ENCODE measurements at places on chromosomes 11 and 22. TPM values are rescaled to one million over a fixed set of nuclear protein-coding genes. Genes with fewer than 3 reads are reported as not detected.
A peak's percentile ranks its signal among the peaks of the same experiment; 100 is the strongest.

GRCh38 chr11:128294001-128294670 lies 293.2 kb downstream of the ETS1 start:
- H3K4me3 ChIP-seq, result no peak overlapping the region
- no peak overlapping the region for H3K27ac ChIP-seq
- no peaks in the 10 kb centered on the region for H3K27me3 ChIP-seq
- no peak for DNase-seq

DNA sequence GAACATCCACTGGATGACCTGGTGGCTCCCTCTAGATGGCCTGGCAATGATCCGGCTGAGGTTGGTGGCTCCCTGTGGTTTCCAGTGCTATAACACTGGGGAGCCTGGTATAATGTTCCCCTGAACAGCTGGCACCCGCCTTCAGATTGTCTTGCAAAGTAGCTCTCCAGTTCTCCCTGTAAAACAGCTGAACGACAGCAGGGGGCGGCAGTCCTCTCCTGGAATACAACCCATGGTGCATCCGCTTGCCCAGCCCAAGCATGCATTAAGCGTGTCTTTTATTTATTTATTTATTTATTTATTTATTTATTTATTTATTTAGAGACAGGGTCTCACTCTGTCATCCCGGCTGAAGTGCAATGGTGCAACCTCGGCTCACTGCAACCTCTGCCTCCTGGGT lies 258.9 kb downstream of the BUD13 start:
- peaks cover 45% of the 10 kb centered on the region for H3K27me3 ChIP-seq
- DNase-seq, result no peak
- no peaks in the 10 kb centered on the region for H3K36me3 ChIP-seq
- H3K4me3 ChIP-seq, result no peak overlapping the region
- no peak overlapping the region for H3K27ac ChIP-seq
- no peaks in the 10 kb centered on the region for H3K4me1 ChIP-seq

Gene P4HA3
- 1.7 TPM for total RNA-seq

DNA sequence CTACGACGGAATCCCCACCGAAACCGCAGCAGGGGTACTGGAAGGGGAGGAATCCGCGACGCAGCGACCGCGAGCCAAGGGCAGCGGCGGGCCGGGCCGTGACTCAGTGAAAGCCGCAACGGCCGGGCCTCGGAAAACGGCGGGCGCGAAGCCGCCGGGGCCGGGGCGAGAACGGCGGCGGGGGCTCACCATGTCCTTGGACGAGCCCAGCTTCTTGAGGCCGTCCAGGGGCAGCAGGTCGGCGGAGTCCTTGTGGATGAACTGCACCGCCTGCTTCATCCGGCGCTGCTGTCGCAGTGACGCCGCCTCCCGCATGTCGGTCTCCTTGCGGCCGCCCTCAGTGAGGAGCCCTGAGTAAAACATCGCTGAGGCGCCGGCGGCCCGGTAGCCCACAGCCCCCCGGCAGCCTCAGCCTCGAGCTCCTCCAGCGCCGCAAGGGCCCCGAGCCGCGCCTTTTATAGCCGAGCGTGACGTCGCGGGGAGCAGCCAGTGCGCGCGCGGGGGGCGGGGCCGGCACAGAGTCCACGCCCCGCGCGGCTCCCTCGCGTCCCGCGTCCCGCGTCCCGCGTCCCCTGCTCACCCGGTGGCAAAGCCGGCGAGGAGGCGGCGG lies at the start of gene NRIP3:
NRIP3 (minus strand) TSS at position 429 of the 610 bp plus-strand sequence; CDS start at position 363, 66 bp downstream.
- no peaks in the 10 kb centered on the region for H3K36me3 ChIP-seq
- peaks cover 85% of the 10 kb centered on the region for H3K27me3 ChIP-seq
- H3K27ac ChIP-seq, result no peak within 1 kb of the TSS
- peak; percentile 76 for DNase-seq

DNA sequence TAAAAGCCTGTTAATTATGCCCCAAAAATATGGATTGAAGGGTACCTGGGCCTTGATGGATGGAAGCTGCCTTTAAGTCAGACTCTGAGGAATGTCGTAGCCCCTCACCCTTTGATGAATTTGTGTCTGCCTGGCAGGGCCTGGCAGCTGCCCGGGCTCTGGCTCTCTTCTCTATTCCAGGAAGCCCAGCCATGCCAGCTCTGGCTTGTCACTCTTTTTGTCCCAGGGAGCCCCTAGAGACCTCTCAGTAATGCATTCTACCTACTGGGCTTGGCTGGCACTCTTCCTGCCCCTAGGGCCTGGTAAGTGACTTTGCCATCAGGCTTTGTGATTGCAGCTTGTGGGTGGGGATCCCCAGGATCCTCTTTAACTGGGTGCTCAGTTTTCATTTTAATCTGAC lies 103.8 kb downstream of the GRIK4 start:
- no peak overlapping the region for H3K4me3 ChIP-seq
- no peaks in the 10 kb centered on the region for H3K4me1 ChIP-seq
- DNase-seq, result no peak

DNA sequence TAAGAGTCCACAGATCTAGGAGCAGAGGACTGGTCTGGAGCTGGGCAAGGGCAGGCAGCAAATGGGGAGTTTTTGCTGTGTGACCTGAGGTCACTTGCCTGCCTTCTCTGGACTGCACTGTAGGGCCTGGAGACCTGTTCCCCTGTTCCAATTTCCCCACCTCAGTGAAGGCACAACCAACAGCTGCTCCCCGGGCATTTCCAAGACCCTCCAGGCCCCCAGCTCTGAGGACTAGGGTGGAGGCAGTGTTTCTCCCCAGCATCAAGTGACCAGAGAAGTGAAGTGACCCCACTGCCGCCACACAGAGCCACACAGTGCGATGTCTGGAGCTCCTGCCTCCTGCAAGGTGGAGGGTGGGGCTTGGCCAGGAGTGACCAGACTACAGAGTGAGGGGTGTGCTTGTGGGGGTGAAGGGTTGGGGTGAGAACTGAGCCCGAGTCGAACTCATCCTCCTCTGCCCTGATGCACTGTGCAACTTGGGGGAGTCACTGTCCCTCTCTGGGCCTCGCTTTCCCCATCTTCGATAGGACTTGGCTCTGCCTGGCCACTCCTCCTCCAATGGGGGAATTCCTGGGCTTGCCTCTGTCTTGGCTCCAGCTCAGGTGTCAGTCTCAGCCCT lies 21.6 kb downstream of the P2RY2 start:
- no peak for DNase-seq
- peaks cover 3% of the 10 kb centered on the region for H3K36me3 ChIP-seq
- peaks cover 7% of the 10 kb centered on the region for H3K4me1 ChIP-seq

GRCh38 chr11:68704887-68705286 lies 20.5 kb downstream of the GAL start:
- peak overlapping the region; percentile 24 for H3K4me3 ChIP-seq
- H3K36me3 ChIP-seq, result no peaks in the 10 kb centered on the region
- H3K27me3 ChIP-seq, result peaks cover 25% of the 10 kb centered on the region
- DNase-seq, result no peak
- H3K4me1 ChIP-seq, result peaks cover 11% of the 10 kb centered on the region

Gene IL10RA
- total RNA-seq, result 0.38 TPM

Gene MEI1
- total RNA-seq, result 2.1 TPM

- no peaks in the 10 kb centered on the region for H3K36me3 ChIP-seq
- H3K27ac ChIP-seq, result no peak overlapping the region
- no peak overlapping the region for H3K4me3 ChIP-seq
- peaks cover 8% of the 10 kb centered on the region for H3K27me3 ChIP-seq
- H3K4me1 ChIP-seq, result peaks cover 10% of the 10 kb centered on the region
Measured at GRCh38 chr11:44880511-44880910, 70.2 kb downstream of the TP53I11 start.

- no peak overlapping the region for H3K27ac ChIP-seq
- H3K27me3 ChIP-seq, result no peaks in the 10 kb centered on the region
- no peaks in the 10 kb centered on the region for H3K36me3 ChIP-seq
Measured at GRCh38 chr11:44852952-44853351, 97.7 kb downstream of the TP53I11 start.

DNA sequence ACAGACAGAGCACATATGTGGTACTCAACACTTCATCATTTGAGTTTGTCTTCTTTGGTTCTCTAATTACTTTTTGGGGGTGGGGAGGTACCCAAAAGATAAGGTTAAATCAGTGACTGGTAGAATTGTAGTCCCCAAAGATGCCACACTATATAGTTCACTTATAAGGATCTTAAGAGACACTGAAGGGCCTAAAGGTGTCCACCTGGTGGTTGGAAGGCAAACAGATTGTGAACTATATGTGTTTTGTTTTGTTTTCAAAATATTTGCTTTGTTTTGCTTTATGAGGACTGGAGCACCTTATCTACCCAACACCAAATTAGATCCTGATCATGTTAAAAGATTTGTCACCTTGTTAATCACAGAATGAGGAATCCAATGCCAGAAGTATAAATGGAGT lies 136.1 kb downstream of the DCDC1 start:
- H3K27ac ChIP-seq, result no peak overlapping the region
- H3K36me3 ChIP-seq, result no peaks in the 10 kb centered on the region
- DNase-seq, result no peak

Gene TNNT3
- 19.0 TPM for total RNA-seq
